ENCODE measurements at places on chromosomes 11 and 22. TPM values are rescaled to one million over a fixed set of nuclear protein-coding genes. Genes with fewer than 3 reads are reported as not detected.

- H3K4me1 ChIP-seq = no peaks in the 10 kb centered on the region
- no peaks in the 10 kb centered on the region for H3K36me3 ChIP-seq
- H3K27ac ChIP-seq = no peak overlapping the region
- no peak overlapping the region for H3K4me3 ChIP-seq
Measured at GRCh38 chr11:120365512-120365911, 29.3 kb downstream of the ARHGEF12 start.

- H3K27ac ChIP-seq = no peak overlapping the region
- no peaks in the 10 kb centered on the region for H3K27me3 ChIP-seq
- H3K4me3 ChIP-seq = no peak overlapping the region
- H3K36me3 ChIP-seq = no peaks in the 10 kb centered on the region
Measured at GRCh38 chr11:84691830-84692229, 935.3 kb downstream of the DLG2 start.

GRCh38 chr11:117092951-117093590, 5.2 kb downstream of the SIK3 start:
- H3K27ac ChIP-seq = peak overlapping the region; percentile 45
- DNase-seq = no peak
- H3K4me3 ChIP-seq = no peak overlapping the region
- no peaks in the 10 kb centered on the region for H3K27me3 ChIP-seq
- H3K4me1 ChIP-seq = peaks cover 80% of the 10 kb centered on the region

DNA sequence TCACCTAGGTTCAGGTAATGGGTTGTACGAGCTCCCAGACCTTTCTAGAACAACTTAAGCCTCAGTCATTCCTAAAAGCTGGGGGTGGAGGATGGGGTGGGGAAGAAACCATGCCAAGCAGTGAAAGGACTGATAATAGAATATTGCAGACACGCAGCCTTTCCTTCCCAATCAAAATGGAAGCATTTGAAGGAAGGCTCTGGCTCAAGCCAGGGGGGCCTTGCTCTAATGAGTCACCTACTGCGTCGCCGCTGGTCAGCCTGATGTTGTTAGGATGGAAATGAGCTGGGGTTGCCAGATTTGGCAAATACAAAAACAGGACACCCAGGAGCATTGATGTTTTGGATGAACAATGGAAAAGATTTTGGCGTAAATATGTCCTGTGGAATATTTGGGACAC, 6.2 kb downstream of the SYT12 start:
- H3K4me3 ChIP-seq = no peak overlapping the region
- peaks cover 28% of the 10 kb centered on the region for H3K27me3 ChIP-seq
- H3K27ac ChIP-seq = no peak overlapping the region
- H3K36me3 ChIP-seq = no peaks in the 10 kb centered on the region

- no peak for DNase-seq
- no peak overlapping the region for H3K27ac ChIP-seq
- H3K4me1 ChIP-seq = peaks cover 51% of the 10 kb centered on the region
- H3K4me3 ChIP-seq = no peak overlapping the region
- no peaks in the 10 kb centered on the region for H3K27me3 ChIP-seq
Measured at GRCh38 chr22:38112381-38112780, 1.9 kb upstream of the BAIAP2L2 start.

GRCh38 chr11:124405581-124405980, 6.8 kb upstream of the OR8B3 start:
- DNase-seq = no peak
- H3K4me1 ChIP-seq = no peaks in the 10 kb centered on the region
- no peaks in the 10 kb centered on the region for H3K36me3 ChIP-seq
- no peaks in the 10 kb centered on the region for H3K27me3 ChIP-seq
- H3K27ac ChIP-seq = no peak overlapping the region

GRCh38 chr11:80593648-80594374, 1153.0 kb upstream of the TENM4 start:
- no peak for DNase-seq
- H3K36me3 ChIP-seq = no peaks in the 10 kb centered on the region
- no peaks in the 10 kb centered on the region for H3K27me3 ChIP-seq
- H3K4me1 ChIP-seq = no peaks in the 10 kb centered on the region
- no peak overlapping the region for H3K4me3 ChIP-seq

DNA sequence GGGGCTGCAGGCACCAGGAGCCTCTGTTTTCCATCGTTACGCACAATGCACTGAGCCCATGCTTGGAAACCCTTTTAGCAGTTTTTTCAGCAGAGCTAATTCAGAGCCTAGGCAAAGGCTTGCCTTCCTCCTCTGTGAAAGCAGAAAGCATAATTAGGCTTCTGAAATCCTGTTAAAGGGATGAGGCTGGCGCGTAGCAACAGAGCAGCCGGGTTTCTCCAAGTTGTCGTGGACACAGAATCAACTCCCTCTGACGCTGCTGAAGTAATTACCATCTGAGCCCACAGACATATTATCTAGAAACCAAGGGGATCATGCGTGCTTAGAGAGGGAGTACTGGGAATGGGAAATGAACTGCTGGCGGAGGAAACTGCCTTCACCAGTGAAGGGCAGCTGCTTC, 85.4 kb downstream of the MYO18B start:
- H3K27ac ChIP-seq = no peak overlapping the region
- no peak overlapping the region for H3K4me3 ChIP-seq
- no peaks in the 10 kb centered on the region for H3K27me3 ChIP-seq
- no peaks in the 10 kb centered on the region for H3K4me1 ChIP-seq
- no peak for DNase-seq

DNA sequence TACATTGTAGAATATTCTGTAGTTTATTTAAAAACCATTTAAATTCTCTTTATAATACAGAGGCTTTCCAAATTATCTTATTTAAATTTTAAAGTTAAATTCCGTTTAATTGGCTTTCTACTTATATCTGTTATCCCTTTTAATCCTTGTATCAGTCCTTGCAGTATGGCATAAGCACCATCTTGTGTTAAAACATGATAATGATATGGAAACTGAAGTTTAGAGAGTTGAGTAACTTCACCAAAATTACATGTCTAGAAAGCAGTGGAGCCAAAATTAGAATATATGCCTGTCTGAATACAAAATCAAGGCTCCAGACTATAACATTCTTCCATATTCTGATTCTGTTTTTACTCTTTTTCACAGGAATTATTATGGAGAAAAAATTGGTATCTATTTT, 57.0 kb downstream of the ANO5 start:
- H3K4me1 ChIP-seq = no peaks in the 10 kb centered on the region
- H3K4me3 ChIP-seq = no peak overlapping the region
- no peaks in the 10 kb centered on the region for H3K36me3 ChIP-seq
- no peaks in the 10 kb centered on the region for H3K27me3 ChIP-seq
- no peak overlapping the region for H3K27ac ChIP-seq
- DNase-seq = no peak

GRCh38 chr11:130403967-130404366, 24.4 kb downstream of the ADAMTS8 start:
- H3K36me3 ChIP-seq = no peaks in the 10 kb centered on the region
- no peak for DNase-seq
- H3K4me1 ChIP-seq = peaks cover 41% of the 10 kb centered on the region
- H3K27me3 ChIP-seq = no peaks in the 10 kb centered on the region

DNA sequence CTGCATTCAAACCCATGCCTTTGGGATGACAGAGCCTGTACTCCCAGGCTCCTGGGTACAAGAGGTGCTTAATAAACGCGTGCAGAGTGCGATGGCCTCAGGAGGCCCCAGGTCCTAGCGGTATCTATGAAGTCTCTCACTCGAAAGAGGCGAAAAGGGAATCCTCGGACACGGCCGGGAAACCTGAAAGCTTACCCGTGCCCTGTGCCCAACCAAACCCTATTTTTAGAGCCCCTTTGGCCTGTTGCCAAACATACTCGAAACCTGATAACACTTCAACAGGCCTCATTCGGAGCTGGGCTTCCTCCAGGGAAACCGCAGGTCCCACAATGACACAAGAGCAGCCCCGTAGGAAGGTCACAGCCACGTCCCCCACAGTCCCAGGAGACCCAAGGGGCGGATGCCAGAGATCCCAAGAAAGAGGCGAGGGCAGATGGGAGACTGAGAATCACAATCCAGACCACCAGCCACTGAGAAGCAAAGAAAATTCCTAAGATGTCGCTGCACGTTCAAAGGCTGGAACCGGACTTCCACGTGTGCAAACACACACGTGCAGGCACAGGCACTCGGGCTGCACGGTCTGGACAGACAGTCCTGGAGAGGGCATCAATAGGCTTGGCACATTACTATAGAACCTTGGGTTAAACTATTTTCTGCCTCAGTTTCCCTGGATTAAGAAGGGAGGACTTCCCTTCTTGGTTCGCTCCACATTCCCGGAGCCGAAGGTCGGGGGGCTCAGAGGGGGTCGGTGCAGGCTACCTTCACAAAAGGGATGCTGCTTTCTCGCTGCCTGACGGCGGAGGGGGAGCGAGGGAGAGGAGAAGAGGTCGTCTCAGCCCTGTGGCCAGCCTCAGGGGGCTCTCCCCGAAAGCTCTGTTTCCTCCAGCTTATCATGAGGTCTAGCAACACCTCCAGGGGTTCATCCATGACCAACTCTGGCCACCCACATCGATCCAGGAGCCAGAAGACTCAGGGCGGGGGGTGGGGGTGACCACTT, 8.2 kb downstream of the PDGFB start:
- peaks cover 68% of the 10 kb centered on the region for H3K27me3 ChIP-seq
- H3K27ac ChIP-seq = peak overlapping the region; percentile 88
- no peaks in the 10 kb centered on the region for H3K36me3 ChIP-seq
- H3K4me3 ChIP-seq = no peak overlapping the region

- H3K4me1 ChIP-seq = peaks cover 95% of the 10 kb centered on the region
- no peaks in the 10 kb centered on the region for H3K36me3 ChIP-seq
- peak overlapping the region; percentile 92 for H3K27ac ChIP-seq
- peaks cover 5% of the 10 kb centered on the region for H3K27me3 ChIP-seq
- H3K4me3 ChIP-seq = peak overlapping the region; percentile 25
Measured at GRCh38 chr11:69010361-69010891, 2.6 kb downstream of the MRGPRF start.

DNA sequence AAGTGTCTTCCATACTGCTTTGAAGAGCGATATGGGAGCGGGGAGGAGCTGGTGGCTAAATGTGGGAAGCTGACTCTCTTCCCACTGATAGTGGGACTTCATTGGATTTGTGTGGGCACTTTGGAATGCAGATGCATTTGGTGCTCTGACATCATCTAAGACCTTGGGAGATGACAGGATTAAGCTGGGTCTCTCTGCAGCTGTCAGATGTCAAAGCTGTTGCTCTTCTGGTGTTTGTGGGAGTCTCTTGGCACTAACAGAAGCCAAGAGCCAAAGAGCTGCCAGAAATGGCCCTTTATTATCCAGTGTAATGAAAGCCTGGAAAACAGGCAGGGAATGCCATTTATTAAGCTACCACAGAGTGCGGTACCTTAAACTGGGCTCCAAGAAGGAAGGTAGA, 20.6 kb downstream of the GRAMD1B start:
- H3K36me3 ChIP-seq = no peaks in the 10 kb centered on the region
- no peak overlapping the region for H3K27ac ChIP-seq
- H3K27me3 ChIP-seq = no peaks in the 10 kb centered on the region
- H3K4me3 ChIP-seq = no peak overlapping the region
- DNase-seq = no peak

DNA sequence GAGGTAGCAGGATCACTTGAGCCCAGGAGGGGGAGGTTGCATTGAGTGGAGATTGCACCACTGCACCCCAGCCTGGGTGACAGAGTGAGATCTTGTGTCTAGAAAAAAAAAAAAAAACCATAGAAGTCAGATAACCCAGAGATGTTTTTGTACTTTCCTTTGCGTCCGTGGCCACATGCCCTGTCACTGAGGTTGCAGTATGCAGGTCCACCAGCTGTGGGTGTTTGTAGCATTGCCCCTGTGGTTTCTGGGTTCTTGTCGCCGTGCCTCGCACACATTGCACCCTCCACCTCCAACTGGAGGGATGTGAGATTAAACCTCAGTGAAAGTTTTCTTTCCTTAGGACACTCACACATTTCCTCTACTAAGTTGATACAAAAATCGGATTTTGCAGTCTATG, 70.3 kb downstream of the TNRC6B start:
- no peak overlapping the region for H3K27ac ChIP-seq
- DNase-seq = no peak
- H3K4me1 ChIP-seq = no peaks in the 10 kb centered on the region
- no peaks in the 10 kb centered on the region for H3K36me3 ChIP-seq
- no peaks in the 10 kb centered on the region for H3K27me3 ChIP-seq

GRCh38 chr11:33988586-33989370, 62.8 kb upstream of the CAPRIN1 start:
- no peaks in the 10 kb centered on the region for H3K4me1 ChIP-seq
- no peaks in the 10 kb centered on the region for H3K27me3 ChIP-seq
- no peak for DNase-seq
- no peak overlapping the region for H3K4me3 ChIP-seq
- H3K36me3 ChIP-seq = no peaks in the 10 kb centered on the region

DNA sequence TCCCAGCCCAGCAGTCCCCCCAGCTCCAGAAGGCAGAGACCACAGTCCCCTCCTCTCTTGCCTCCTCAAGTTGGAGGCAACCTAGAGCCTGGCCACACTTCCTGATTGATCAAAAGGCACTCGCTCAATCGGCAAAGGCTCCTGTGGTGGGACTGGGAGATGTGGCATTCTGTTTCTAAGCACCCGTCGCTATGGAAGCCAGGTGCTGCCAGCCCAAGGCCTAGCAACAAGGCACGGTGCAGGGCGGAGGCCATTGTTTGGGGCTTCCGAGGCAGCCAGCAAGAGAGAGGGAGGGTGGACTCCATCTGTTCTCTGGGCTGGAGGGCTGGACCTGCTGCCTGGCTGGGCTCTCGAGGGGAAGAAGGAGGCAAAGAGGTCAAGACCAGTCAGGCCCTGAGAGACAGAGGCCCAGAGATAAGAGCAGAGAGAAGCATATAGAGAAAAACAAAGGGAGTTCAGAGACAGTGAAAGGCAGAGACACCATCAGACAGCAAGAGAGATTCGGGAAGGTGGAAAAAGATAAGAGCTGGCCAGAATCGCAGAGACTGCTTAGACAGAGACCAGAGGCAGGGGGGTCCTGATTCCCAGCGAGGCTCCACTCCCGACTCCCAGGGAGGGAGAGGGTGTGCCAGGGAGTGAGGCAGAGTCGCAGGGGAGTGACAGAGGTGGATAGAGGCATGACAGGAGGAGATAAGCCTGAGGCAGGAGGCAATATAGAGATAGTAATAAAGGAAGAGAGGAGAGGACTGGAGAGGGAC, 21.2 kb downstream of the PDE2A start:
- DNase-seq = no peak
- no peaks in the 10 kb centered on the region for H3K4me1 ChIP-seq
- no peak overlapping the region for H3K27ac ChIP-seq
- no peaks in the 10 kb centered on the region for H3K36me3 ChIP-seq

DNA sequence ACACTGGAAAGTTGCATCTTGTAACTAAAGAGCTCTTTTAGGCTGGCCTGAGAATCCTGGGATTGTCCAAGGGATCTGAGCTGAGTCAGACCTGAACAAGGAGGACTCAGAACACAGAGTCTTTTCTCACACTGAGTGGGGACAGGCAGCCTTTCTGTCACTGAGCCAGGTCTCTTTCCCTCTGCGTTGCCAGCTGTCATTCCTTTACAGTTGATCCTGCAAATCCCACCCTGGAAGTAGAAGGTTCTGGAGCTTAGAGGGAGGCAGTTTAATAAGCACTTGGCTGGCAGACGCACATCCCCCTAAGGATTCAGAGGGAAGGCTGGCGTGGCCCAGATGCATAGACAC, 76.3 kb upstream of the SUSD2 start:
- H3K27ac ChIP-seq = peak overlapping the region; percentile 66
- no peak for DNase-seq
- H3K36me3 ChIP-seq = peaks cover 8% of the 10 kb centered on the region
- H3K4me3 ChIP-seq = no peak overlapping the region
- no peaks in the 10 kb centered on the region for H3K27me3 ChIP-seq
- peaks cover 7% of the 10 kb centered on the region for H3K4me1 ChIP-seq

YAP1 gene
- 177 TPM for total RNA-seq

ANO1 gene
- total RNA-seq = 12.7 TPM

ARFGAP3 gene
- total RNA-seq = 27.3 TPM

ABTB2 gene
- total RNA-seq = 0.79 TPM

PANX3 gene
- not detected for total RNA-seq

SAA2 gene
- total RNA-seq = 5.4 TPM

All from esophagus squamous epithelium (tissue), 5 donors.